Cardiac muscle cell (in vitro differentiated cells and primary cell): ENCODE measurements at places on chromosomes 1 and 21.
A peak's percentile ranks its signal among the peaks of the same experiment; 100 is the strongest.

DNA sequence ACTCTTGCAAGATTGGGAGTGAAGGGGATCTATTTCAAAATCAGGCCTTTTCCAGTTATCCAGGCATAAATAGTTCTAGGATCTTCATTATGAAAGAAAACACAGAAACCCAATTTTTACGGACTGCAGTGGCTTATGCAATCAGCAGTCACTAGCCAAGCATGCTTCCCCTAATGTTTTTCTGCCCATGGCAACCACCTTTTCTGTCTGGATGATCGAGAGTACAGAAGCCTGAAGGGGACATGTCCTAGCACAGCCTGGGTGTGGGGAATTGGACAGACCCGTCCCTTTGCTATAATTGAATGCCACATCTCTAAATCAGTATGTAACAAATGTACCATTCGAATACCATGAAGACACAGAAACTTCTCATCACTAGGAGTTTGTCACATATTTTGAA, 29.8 kb upstream of the NCAM2 start:
- DNase-seq = no peak

GRCh38 chr1:161307892-161308638, 1.7 kb downstream of the MPZ start:
- no peak for DNase-seq

- no peak for DNase-seq
Measured at GRCh38 chr1:83619170-83619896, 379.6 kb downstream of the TTLL7 start.

- DNase-seq = no peak
Measured at GRCh38 chr21:34282223-34282622, 81.6 kb upstream of the KCNE2 start.

DNA sequence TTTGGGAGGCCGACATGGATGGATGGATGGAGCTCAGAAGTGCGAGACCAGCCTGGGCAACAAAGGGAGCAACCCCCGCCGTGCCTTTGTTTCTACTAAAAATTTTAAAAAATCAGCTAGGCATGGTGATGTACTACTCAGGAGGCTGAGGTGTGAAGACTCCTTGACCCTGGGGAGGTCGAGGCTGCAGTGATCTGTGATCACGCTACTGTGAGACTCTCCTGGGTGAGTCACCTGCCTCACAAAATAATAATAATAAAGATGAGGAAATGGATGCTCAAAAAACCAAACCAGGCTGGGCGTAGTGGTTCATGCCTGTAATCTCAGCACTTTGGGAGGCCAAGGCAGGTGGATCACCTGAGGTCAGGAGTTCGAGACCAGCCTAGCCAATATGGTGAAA, 19.2 kb downstream of the DSTYK start:
- no peak for DNase-seq

- DNase-seq = peak; percentile 13
Measured at GRCh38 chr1:221089273-221089672, 210.0 kb downstream of the HLX start.

- DNase-seq = no peak
Measured at GRCh38 chr1:178898401-178898800, 27.5 kb upstream of the ANGPTL1 start.

- no peak for DNase-seq
Measured at GRCh38 chr1:42807056-42807668, 9.8 kb upstream of the ERMAP start.

GRCh38 chr1:66176832-66177231, 357.1 kb upstream of the SGIP1 start:
- no peak for DNase-seq

DNA sequence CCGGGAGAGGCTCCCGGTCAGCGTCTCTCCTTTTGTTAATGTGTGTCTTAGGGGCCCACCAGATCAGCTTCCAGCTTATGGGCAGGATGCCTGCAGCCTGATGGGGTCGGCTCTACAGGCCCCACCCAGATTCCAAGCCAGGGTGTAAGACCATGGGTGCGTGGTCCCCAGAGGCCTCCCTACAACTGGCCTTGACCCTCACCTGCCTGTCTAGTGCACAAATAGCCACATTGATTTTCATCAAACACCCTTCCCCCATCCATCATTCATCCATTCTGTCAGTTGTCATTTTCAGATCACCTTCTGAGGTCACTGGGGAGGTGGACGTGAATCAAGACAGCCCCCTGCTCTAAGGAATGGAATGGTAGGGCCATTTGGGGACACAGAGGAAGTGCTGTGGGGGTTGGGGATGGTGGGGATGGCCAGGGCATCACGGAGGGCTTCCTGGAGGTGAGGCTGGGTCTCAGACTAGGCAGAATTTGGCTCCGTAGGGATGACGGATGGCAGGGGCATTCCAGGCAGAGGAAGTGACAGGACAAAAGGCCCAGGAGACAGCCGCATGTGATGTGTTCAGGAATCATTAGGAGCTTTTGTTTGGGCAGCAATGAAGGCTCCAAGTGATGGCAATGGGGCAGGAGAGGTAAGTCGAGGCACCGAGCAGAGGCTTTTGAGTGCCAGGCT, 118.8 kb downstream of the EPHB2 start:
- DNase-seq = no peak

DNA sequence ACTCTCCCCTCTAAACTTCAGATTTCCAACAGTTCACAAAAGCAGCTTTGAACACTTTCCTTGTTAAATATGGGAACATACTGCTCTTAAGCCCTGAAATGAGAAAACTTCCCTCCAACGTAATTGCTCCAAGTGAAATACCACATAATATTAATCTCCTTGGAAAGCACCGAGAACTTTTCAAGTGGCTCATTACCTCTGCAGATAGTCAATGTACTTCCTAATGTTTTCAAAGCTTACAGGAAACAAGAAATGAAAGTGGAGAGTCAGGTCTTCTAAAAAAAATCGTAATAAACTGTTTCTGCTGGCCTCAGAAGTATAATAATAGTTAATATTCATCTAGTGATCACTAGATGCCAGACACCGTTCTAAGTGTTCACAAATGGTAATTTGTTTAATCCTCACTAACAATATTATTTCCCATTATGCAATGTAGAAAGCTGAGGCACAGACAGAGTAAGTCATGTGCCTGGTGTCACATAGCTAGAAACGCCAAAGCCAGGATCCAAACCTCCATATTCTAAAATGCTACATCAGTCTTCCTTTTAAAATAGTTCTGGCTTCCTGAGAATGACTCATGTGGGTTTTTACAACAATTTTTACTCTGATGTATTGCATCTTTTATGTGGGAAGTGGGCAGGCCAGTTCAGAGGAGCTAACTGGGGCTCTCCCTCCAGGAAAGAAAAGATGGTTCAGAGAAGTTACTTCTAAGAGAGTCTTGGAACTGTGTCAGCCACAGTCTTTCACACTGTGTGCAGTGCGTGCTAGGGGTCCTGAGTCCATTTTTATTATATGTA, 177.2 kb downstream of the PLPPR4 start:
- peak; percentile 17 for DNase-seq

DNA sequence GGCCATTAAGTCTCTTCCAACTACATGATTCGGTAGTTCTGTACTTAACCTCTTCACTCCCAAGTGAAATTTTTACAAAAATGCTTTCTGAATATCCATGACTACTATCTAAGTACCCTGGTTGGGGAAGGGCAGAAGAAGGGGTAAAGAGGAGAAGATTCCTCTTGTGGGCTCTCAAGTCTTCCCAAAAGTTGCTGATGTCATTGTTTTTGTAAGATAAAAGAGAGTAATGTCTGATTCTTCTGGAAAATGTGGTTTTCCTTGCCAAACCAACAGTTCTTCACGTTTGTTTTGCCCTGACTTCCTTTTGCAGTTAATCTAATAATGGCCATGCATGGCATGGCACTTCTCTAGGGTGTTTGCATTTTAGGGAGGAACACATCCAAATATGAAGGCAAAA, 34.7 kb upstream of the AK4 start:
- DNase-seq = no peak

DNA sequence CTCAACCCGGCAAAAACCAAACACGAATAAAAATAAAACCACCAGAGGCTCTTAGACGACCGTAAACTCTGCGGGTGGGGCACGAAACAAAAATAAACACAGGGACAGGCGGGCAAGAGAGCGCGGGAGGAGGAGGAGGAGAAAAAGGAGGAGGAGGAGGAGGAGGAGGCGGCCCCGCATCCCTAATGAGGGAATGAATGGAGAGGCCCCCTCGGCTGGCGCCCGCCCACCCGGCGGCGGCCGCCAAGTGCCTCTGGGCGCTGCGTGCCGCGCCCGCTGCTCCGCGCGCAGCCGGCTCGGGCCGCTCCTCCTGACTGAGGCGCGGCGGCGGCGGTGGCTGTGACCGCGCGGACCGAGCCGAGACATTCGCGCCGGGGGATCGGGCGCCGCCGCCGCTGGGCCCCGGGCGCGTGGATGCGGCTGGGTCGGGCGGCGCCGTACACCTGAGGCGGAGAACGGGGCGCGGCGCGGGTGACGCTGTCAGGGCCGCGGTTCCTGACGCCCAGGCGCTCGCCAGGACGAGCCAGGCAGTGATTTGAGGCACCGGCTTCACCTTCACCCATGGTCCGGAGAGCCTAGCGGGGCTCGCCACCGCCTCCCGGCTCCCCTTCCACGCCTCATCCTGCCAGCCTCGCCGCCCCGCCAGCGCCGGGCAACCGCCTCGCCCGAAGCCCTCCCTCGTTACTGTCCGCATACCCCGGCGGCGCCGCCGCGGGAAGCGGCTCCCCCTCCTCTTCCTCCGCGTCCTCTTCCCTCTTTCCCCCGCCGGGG, at the start of gene MARK1:
MARK1 (plus strand) TSS at position 229 of the 771 bp plus-strand sequence. CDS start 687 bp downstream, outside the sequence.
- DNase-seq = peak; percentile 89

DNA sequence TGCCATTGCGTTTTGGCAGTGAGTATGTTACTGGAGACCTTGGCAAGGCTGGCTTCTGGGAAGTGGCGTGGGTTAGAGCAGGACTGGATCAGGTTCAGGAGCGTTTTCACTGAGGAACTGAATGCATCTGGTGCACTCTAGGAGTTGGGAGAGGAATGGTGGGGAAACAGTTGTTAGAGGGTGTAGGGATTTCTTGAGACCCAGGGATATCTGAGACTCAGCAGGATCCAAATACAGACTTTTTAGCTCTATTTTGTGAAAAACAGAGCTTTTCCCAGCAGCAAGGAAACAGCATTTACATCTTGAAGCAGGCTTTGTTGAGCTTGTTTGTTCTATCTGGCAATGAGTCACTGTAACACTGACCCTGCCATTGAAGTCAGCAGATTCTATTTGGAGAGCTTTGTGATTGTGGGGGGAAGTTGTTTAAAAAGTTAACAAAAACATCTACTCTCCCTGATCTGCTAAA, 56.9 kb upstream of the NRIP1 start:
- no peak for DNase-seq

DNA sequence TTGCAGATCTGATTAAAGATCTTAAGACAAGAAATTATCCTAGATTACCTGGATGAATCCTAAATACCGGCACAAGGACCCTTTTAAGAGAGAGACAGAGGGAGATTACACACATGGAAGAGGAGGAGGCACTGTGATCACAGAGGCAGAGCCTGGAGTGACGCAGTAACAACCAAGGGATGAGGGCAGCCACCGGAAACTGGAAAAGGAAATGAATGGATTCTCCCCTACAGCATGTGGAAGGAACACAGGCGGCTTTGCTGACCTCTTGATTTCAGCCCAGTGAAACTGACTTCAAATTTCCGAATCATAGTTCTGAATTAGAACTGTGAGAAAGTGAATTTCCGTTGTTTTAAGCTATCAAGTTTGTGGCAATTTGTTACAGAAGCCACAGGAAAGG, 50.2 kb upstream of the IVNS1ABP start:
- DNase-seq = no peak

- no peak for DNase-seq
Measured at GRCh38 chr1:119883826-119884225, 12.5 kb downstream of the ADAM30 start.

- peak; percentile 40 for DNase-seq
Measured at GRCh38 chr1:43994794-43995790, 3.7 kb downstream of the CCDC24 start.

DNA sequence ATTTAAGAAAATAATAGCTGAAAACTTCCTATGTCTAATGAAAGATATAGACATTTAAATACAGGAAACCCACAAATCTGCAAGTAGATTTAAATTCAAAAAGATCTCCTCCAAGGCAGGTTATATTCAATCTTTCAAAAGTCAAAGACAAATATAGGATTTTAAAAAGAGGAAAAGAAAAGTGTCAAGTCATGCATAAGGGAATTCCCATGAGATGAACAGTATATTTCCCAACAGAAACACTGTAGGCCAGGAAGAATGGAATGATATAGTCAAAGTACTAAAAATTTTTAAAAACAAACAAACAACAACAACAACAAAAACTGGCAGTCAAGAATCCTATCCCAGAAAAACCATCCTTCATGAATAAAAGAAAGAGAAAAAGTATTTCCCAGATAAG, 806.5 kb upstream of the BRINP3 start:
- no peak for DNase-seq

DNA sequence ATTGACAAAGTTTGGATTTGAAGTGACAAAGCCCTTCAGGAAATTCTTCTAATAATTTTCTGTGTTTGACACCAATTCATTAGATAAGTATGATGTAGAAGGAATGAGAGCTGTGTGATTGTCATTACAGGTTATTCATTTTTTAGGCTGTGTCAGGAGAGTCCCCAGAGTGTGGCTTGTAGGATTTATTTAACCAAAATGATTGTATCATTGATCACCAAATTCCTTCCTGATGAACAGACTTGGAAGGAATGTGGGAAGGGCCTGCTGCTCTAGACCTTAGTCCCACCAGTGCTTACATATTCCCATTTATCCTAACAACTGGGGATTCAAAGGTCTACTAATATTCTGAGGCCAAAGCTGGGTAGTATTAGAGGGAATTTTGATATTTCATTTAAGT, 383.3 kb upstream of the KAZN start:
- DNase-seq = no peak

- no peak for DNase-seq
Measured at GRCh38 chr1:56439610-56440264, 139.6 kb downstream of the PLPP3 start.

DNA sequence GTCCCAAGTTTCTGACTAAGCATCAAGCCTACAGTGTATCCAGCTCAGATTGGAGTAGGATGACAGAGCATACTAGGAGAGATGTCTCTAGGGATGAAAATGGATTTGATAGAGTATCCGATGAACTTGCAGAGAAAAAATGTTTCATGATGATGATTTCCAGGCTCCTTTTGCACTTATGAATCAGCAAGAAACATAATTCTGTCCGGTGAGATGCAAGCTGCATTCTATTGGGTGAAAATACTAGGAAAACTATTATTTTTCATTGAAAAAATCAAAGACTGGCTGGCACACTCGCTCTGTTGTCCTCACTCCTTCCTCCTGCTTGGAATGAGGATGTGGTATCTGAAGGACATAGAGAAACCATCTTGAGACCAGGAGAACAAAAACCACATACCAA, 35.4 kb upstream of the RAB3GAP2 start:
- no peak for DNase-seq

- peak; percentile 14 for DNase-seq
Measured at GRCh38 chr1:184507604-184508280, 120.9 kb downstream of the C1orf21 start.

DNA sequence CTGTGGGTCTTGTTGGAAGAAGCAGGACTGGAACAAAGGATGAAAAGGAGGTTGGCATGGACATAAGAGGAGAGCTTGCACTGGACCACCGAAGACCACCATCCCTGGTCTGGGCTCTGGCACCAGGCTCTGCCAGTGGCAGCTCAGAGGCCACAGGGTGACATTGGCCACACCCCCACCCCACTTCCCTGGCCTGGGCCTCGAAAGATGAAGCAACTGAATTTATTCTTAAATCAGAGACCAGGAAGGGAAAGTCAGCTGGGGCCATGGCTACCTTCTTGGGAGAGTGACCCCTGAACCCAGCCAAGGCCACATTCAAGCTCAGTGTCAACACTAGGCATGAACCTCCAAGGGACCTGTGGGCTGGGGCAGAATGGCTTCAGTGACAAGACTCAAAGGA, 4.0 kb downstream of the KLHDC7A start:
- DNase-seq = no peak
